ENCODE measurements at places on chromosomes 3 and 15. TPM values are rescaled to one million over a fixed set of nuclear protein-coding genes. Genes with fewer than 3 reads are reported as not detected.

DNA sequence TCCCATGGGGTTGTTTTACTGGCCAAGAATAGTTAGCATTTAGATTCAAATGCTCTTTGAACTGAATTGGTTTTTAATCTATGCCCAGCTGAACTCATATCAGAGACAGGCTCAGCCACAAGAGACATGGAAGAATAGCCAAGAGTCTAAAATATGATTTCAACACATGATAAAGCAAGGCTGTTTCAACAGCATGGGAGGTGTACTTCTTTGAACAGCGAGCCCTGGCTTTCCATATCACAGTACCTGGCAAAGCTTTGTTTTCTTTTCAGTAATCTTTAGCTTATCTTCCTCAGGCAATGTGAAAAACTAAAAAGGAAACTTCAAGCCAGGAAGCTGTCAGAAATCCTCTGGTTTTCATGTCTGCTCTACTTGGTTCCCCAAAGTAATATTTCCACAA is 413.6 kb upstream of the ADAMTS9 start:
- H3K4me3 ChIP-seq: no peak overlapping the region
- H3K4me1 ChIP-seq: no peaks in the 10 kb centered on the region
- H3K27me3 ChIP-seq: no peaks in the 10 kb centered on the region
- no peak overlapping the region for H3K27ac ChIP-seq

- peaks cover 58% of the 10 kb centered on the region for H3K4me1 ChIP-seq
- peaks cover 2% of the 10 kb centered on the region for H3K27me3 ChIP-seq
- DNase-seq: no peak
- no peak overlapping the region for H3K4me3 ChIP-seq
- H3K36me3 ChIP-seq: no peaks in the 10 kb centered on the region
These were observed 97.9 kb upstream of the PFN2 start for GRCh38 chr3:150068440-150069153.

GRCh38 chr3:15272426-15273196 is 59.8 kb downstream of the SH3BP5 start:
- H3K4me1 ChIP-seq: peaks cover 45% of the 10 kb centered on the region
- DNase-seq: no peak
- no peak overlapping the region for H3K4me3 ChIP-seq
- no peak overlapping the region for H3K27ac ChIP-seq
- no peaks in the 10 kb centered on the region for H3K27me3 ChIP-seq

GRCh38 chr3:166304584-166304983 is 467.4 kb upstream of the BCHE start:
- H3K4me1 ChIP-seq: no peaks in the 10 kb centered on the region
- H3K4me3 ChIP-seq: no peak overlapping the region
- DNase-seq: no peak
- H3K36me3 ChIP-seq: no peaks in the 10 kb centered on the region
- H3K27me3 ChIP-seq: no peaks in the 10 kb centered on the region

DNA sequence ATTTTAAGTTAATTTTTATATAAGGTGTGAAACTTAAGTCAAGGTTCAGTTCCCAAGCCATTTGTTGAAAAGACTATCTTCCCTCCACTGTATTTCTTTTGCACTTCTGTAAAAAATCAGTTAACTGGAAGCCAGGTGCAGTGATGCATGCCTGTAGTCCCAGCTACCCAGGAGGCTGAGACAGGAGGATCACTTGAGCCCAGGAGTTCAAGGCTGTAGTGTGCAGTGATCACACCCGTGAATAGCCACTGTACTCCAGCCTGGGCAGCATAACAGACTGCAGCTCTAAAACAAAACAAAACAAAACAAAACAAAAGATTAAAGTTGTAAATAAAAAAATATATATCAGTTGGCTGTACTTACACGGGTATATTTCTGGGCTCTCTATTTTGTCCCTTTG is 33.1 kb upstream of the SEC22A start:
- H3K4me1 ChIP-seq: peaks cover 4% of the 10 kb centered on the region
- H3K27me3 ChIP-seq: no peaks in the 10 kb centered on the region
- no peak overlapping the region for H3K4me3 ChIP-seq
- H3K36me3 ChIP-seq: peaks cover 36% of the 10 kb centered on the region
- no peak overlapping the region for H3K27ac ChIP-seq

- H3K27me3 ChIP-seq: no peaks in the 10 kb centered on the region
- DNase-seq: no peak
- no peaks in the 10 kb centered on the region for H3K4me1 ChIP-seq
These were observed 523.5 kb upstream of the BCHE start for GRCh38 chr3:166360720-166361119.

GRCh38 chr3:30292192-30292893 is 314.1 kb upstream of the TGFBR2 start:
- H3K36me3 ChIP-seq: no peaks in the 10 kb centered on the region
- no peaks in the 10 kb centered on the region for H3K27me3 ChIP-seq
- no peak for DNase-seq
- H3K4me1 ChIP-seq: peaks cover 78% of the 10 kb centered on the region
- no peak overlapping the region for H3K4me3 ChIP-seq

GRCh38 chr3:65689436-65689835 is 349.3 kb downstream of the MAGI1 start:
- no peaks in the 10 kb centered on the region for H3K27me3 ChIP-seq
- DNase-seq: no peak
- H3K27ac ChIP-seq: no peak overlapping the region
- peaks cover 18% of the 10 kb centered on the region for H3K4me1 ChIP-seq
- no peaks in the 10 kb centered on the region for H3K36me3 ChIP-seq

DNA sequence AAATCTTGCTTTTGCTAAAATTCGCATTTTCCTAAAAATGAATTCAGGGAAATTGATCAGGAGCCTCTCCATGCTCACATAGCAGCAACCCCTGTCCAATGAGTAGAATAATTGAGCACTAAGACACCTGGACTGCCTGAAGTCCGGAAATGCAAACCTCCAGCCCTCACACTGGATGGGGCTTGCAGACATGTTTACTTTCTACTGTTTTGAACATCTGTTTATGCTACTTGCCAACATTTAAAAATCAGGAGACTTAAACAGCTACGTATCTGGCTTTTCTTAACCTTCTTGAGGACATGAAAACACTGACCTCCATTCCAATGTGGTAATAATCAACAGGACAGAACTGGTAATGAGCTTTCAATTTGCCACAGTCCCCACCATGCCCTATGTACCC is 184.4 kb downstream of the SHOX2 start:
- H3K36me3 ChIP-seq: no peaks in the 10 kb centered on the region
- no peak for DNase-seq
- H3K4me1 ChIP-seq: peaks cover 11% of the 10 kb centered on the region
- H3K27me3 ChIP-seq: peaks cover 3% of the 10 kb centered on the region
- no peak overlapping the region for H3K4me3 ChIP-seq

- H3K4me3 ChIP-seq: no peak overlapping the region
- H3K27ac ChIP-seq: no peak overlapping the region
- no peaks in the 10 kb centered on the region for H3K27me3 ChIP-seq
- no peak for DNase-seq
These were observed 571.9 kb upstream of the ZNF385D start for GRCh38 chr3:22322861-22323260.

GRCh38 chr15:98160236-98160635 is 199.7 kb downstream of the ARRDC4 start:
- no peak overlapping the region for H3K4me3 ChIP-seq
- H3K4me1 ChIP-seq: peaks cover 45% of the 10 kb centered on the region
- H3K27ac ChIP-seq: no peak overlapping the region
- no peaks in the 10 kb centered on the region for H3K27me3 ChIP-seq
- no peak for DNase-seq

- H3K27ac ChIP-seq: peak overlapping the region; percentile 92
- H3K4me1 ChIP-seq: peaks cover 37% of the 10 kb centered on the region
- peaks cover 2% of the 10 kb centered on the region for H3K27me3 ChIP-seq
- DNase-seq: no peak
These were observed 41.4 kb downstream of the SUMF1 start for GRCh38 chr3:4425707-4426106.

GRCh38 chr3:177203689-177204395 is 6.6 kb upstream of the TBL1XR1 start:
- no peak overlapping the region for H3K4me3 ChIP-seq
- DNase-seq: no peak
- no peaks in the 10 kb centered on the region for H3K27me3 ChIP-seq
- H3K4me1 ChIP-seq: peaks cover 2% of the 10 kb centered on the region

- no peaks in the 10 kb centered on the region for H3K27me3 ChIP-seq
- no peak overlapping the region for H3K4me3 ChIP-seq
- H3K4me1 ChIP-seq: no peaks in the 10 kb centered on the region
- H3K36me3 ChIP-seq: no peaks in the 10 kb centered on the region
- no peak for DNase-seq
These were observed 165.1 kb upstream of the STAC start for GRCh38 chr3:36215241-36215640.

DNA sequence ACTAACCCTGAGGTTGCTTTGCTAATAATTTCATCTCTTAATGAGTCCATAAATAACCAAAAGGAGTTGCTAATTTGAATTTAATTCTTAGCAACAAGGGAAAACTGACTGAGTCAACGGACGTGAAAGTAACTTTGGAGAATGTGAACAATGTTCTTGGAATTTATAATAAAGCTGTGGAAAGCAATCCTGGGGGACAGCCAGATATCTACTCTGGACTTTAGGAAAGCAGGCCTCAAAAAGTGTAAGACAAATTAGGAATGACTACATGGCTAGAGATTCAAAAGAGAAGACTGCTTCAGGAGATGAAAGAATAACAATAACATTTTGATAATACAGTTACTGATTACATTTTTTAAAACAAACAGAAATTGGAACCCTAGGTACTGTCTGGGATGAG is 318.4 kb upstream of the COL8A1 start:
- peaks cover 55% of the 10 kb centered on the region for H3K4me1 ChIP-seq
- H3K27ac ChIP-seq: peak overlapping the region; percentile 58
- peak; percentile 83 for DNase-seq
- H3K27me3 ChIP-seq: no peaks in the 10 kb centered on the region
- peaks cover 5% of the 10 kb centered on the region for H3K36me3 ChIP-seq
- H3K4me3 ChIP-seq: peak overlapping the region; percentile 20

- no peak for DNase-seq
- H3K4me1 ChIP-seq: no peaks in the 10 kb centered on the region
- no peaks in the 10 kb centered on the region for H3K36me3 ChIP-seq
- no peaks in the 10 kb centered on the region for H3K27me3 ChIP-seq
These were observed 24.2 kb downstream of the SOX2 start for GRCh38 chr3:181735911-181736310.

GRCh38 chr15:66751579-66751978 is 49.5 kb downstream of the SMAD6 start:
- peak overlapping the region; percentile 55 for H3K27ac ChIP-seq
- no peak for DNase-seq
- peaks cover 67% of the 10 kb centered on the region for H3K4me1 ChIP-seq
- no peak overlapping the region for H3K4me3 ChIP-seq
- peaks cover 43% of the 10 kb centered on the region for H3K36me3 ChIP-seq
- H3K27me3 ChIP-seq: no peaks in the 10 kb centered on the region

GRCh38 chr3:151367448-151367847 is 17.1 kb downstream of the P2RY12 start:
- no peak for DNase-seq
- H3K36me3 ChIP-seq: no peaks in the 10 kb centered on the region
- H3K27ac ChIP-seq: no peak overlapping the region
- no peak overlapping the region for H3K4me3 ChIP-seq
- no peaks in the 10 kb centered on the region for H3K27me3 ChIP-seq
- peaks cover 16% of the 10 kb centered on the region for H3K4me1 ChIP-seq

Gene PLSCR5
- not detected for total RNA-seq

Gene BFSP2
- total RNA-seq: not detected

Gene PSMD6
- 98.1 TPM for total RNA-seq

Gene CHRNA7
- not detected for total RNA-seq

Gene TP63
- not detected for total RNA-seq

Gene GABRA5
- total RNA-seq: 2.2 TPM

Gene GPR87
- not detected for total RNA-seq

Gene PPIP5K1
- total RNA-seq: 15.4 TPM

Gene SERPINI1
- total RNA-seq: 3.8 TPM

Gene SLC49A4
- total RNA-seq: 10.8 TPM

Gene LDHAL6B
- total RNA-seq: not detected

Gene AGBL1
- not detected for total RNA-seq

Gene PCOLCE2
- 2.2 TPM for total RNA-seq

Gene CLDN1
- total RNA-seq: 0.77 TPM

Measured in HFFc6 (cell line).